ENCODE measurements at places on chromosomes 5 and 9.

DNA sequence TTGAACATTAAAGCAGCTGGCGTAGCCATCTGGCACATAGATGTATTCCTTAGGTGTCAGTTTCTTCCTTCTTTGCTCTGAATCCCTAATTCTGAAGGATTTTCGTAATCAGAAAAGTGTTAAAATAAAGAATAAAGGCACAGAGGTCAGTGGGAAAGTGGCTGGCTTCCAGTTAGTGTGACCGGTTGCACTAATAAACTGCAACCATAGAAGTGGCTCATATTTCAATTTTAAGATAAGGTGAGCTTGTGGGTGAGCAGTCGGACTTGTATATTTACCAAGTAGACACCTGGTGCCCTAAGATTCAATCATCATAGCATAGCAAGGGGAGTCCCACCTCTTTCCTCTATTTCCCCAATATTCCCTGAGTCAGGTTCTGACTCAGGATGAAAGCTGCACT lies 459.6 kb downstream of the ACTL7B start:
- no peak for DNase-seq

DNA sequence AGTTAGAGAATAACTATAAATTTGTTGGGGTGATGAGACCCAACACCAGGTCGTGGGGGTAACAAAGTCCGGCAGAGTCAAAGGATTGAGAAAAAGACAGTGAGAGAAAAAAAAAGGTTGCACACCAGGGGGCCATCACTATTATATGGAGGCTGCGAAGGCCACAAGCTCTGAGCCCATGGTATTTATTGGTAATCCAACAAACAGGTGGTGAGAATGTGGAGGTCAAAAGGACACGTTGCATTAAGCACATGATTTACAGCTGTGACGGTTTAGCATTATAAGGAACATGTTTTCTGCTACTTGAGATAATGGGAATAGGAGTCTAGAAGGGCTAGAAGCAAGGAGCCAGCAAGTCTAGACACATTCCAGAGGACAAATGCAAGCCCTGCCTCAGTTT lies 2202.2 kb upstream of the C9orf72 start:
- DNase-seq, result no peak

GRCh38 chr5:133403741-133404364 lies 208.5 kb downstream of the FSTL4 start:
- DNase-seq, result no peak

GRCh38 chr9:108434036-108434435 lies 421.8 kb downstream of the ACTL7B start:
- no peak for DNase-seq

DNA sequence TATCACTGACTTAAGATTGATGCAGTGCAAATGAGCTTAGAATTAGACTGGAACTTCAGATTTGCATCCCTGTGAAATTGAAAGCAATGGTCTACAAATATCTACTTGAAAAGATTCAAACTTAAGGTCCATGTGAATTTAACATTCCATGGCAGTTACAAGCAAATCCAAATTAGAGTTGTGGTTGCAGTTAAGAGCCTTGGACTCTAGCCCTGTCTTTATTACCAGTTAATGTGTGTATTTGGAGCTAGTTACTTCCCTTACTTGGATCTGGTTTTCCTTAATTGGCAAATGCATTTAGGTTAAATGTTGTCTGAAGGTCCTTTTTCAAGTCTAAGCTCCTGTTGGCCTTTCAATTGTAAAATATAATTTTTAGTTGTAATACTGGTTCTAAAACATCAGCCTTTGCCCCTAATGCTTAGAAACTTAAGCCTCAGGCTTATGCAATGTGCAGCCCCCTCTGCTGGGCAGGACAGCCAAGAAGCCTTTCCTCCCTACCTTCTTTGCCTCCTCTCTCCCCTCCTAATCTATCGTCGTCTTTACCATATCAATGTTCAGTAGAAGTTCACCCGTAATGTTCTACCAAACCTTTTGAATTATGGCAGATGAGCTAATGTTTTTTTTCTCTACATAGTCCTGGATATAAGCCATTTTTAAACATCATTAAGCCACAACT lies 59.5 kb downstream of the ERMP1 start:
- peak; percentile 24 for DNase-seq
